ENCODE measurements at places on chromosomes 3 and 15. TPM values are rescaled to one million over a fixed set of nuclear protein-coding genes. Genes with fewer than 3 reads are reported as not detected.

- DNase-seq = no peak
Measured at GRCh38 chr15:57747206-57747896, 40.8 kb downstream of the POLR2M start.

- DNase-seq = no peak
Measured at GRCh38 chr3:9649791-9650521, 651 bp downstream of the MTMR14 start.

DNA sequence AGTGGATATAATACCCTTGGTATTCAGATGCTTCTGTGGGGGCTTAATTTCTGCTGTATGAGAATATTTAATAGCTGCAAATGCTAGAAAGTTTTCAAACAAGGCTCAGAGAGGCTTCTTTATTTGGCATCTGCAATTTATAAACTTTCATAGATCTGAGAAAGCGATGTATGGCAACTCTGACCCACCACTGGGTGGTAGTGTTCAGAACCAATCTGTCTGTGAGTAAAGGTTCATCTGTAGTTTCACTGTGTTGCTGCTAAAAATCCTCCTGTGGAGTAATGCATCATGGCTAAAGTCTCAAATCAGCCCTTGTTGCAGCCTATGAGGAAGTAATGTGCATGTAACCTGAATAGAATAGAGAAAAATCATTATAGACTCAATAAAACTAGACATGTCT, 47.4 kb downstream of the CLSTN2 start:
- DNase-seq = no peak

DNA sequence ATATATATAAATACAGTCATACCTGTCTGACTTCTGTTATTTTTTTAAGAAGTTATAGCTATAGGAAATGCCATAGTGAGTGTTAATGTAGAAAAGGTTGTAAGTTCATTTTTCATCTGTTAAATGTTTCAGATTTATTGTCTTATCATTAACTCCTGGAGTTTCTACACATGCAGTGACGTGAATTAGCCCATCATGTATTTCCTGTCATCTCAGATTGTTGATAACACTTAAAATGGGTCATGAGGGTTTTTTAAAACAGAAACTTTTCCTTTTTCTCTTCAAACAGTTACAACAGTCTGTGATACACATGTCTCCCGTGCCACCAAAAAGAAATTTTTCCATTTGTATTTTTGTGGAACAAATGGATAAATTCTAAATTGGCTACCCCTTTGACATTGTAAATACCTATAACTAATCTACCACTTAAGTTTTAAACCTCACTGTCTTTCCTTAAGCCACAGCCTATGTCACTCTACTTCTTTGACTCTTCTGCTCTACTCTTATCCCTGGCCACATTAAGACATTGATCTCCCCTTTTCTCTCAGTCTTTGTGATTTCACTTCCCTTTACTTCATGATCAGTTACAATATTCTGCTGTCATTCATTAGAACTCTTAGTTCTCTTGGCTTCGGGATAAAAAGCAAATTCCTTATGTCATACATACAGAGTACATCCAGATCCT, 89.1 kb downstream of the NEO1 start:
- no peak for DNase-seq

- no peak for DNase-seq
Measured at GRCh38 chr15:72847033-72847432, 63.5 kb upstream of the ADPGK start.

DNA sequence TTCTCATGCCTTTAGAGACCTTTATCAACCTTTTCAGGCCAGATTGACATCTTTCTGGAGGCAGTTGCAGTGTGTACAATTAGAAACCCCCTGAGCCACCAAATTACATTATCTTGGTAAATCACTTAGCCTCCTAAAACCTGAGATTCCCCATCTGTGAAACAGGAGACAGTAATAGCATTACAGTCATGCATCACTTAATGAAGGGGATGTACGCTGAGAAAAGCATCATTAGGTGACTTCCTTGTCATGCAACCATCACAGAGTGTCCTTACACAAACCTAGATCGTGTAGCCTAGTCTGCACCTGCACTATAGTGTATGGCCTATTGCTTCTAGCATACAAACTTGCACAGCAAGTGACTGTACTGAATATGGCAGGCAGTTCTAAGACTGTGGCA, 400.8 kb upstream of the CNTN3 start:
- no peak for DNase-seq

The RMDN3 gene
- polyA plus RNA-seq = 18.9 TPM

The CCRL2 gene
- 3.7 TPM for polyA plus RNA-seq

The TM4SF4 gene
- 0.98 TPM for polyA plus RNA-seq

DNA sequence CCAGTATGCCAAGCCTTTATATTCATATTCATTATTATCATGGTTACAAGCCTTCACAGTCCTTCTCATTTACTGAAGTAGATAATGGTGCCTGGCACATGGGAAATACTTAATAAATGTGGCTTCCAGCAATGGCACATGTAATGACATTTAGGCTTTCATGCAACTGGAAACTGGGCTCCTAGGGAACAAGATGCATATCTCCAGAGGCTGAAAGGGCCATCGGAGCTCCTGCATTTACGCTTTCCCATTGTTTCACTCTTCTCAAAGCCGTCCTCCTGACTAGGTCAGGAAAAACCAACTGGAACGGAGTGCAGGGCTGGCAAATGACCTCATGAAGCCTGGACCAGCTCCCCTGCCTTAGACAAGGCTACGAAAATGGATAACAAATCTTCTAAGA, 474.9 kb downstream of the MAGI1 start:
- DNase-seq = no peak

The TMEM158 gene
- polyA plus RNA-seq = 118 TPM

DNA sequence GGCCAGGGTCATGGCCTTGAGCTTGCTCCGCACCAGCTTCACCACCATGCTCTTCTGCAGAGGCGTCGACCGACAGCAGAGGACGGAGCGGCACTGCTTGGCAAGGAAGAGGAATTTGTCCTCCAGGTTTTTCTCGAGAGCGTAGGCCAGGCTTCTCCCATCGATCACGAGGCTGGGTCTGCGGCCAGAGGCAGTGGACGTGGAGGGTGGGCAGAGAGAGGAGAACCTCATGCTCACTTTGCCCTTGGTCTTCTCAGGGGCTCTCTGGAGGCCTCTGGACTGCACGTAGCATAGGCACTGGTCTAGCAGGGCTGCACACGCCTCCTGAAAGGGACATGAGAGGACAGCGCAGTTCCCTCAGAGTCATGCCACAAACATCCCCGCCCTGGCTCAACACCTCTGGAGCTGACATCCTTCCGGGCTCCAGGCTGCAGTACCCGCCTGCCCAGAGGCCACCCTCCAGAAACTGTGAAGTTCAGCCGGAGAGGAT, 168.3 kb downstream of the ATP10A start:
- no peak for DNase-seq

The SERP1 gene
- 105 TPM for polyA plus RNA-seq
